ENCODE measurements at places on chromosomes 5 and 9.

GRCh38 chr9:133149130-133150015, 14.3 kb downstream of the GBGT1 start:
- DNase-seq: peak; percentile 72

GRCh38 chr5:16534280-16534679, 68.7 kb upstream of the ZNF622 start:
- DNase-seq: no peak

GRCh38 chr5:111892949-111893348, 136.0 kb upstream of the NREP start:
- DNase-seq: no peak

DNA sequence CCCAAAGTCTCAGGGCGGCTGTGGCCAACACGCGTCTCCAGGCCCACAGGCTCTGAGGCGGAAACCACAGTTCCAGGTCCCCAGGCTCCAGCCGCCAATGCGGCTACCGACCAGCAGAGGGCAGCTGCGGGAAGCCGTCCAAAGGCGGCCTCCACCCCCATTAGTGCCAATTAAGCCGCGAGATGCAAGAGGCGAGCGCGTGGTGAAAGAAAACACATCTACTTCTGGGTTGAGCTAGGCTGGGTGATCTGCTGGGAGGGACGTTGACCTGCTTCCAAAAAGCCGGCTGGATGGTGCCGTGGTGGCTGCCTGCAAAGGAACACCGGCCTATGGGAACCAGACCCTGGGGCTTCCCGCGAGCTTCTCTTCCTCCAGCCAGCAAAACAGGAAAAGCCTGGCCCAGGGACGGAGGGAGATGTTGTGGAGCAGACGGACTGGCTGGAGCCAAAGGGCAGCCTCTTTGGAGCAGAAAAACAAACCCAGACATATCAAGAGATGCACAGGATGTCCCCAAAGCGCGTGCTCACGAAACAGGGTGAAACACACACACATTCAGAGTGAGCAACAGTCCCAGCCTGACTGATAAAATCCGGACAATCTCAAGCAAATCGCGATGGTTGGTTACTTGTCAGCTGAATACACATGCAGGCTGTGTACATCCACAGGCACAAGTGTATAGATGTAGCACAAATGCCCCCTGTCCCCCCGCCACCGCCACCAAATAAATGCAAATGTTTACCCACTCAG, 187.1 kb upstream of the BRINP1 start:
- no peak for DNase-seq

DNA sequence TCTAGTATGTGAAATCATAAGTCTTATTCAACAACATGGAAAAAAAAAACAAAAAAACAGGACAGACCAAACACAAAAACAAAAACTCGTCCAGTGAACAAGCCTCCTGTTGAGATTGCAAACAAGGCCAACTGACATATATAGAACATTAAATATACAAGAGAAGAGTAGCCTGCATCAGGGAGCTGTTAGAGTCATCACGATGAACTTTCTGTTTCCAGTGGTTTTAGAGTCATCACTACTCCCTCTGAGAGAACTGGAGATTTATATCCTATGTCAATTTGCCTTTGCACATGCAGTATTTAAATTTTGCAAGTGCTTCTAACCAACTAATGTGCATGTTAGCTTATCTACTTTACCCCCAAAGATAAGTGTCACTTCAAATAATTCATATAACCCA, 9.9 kb downstream of the SNCAIP start:
- DNase-seq: no peak

DNA sequence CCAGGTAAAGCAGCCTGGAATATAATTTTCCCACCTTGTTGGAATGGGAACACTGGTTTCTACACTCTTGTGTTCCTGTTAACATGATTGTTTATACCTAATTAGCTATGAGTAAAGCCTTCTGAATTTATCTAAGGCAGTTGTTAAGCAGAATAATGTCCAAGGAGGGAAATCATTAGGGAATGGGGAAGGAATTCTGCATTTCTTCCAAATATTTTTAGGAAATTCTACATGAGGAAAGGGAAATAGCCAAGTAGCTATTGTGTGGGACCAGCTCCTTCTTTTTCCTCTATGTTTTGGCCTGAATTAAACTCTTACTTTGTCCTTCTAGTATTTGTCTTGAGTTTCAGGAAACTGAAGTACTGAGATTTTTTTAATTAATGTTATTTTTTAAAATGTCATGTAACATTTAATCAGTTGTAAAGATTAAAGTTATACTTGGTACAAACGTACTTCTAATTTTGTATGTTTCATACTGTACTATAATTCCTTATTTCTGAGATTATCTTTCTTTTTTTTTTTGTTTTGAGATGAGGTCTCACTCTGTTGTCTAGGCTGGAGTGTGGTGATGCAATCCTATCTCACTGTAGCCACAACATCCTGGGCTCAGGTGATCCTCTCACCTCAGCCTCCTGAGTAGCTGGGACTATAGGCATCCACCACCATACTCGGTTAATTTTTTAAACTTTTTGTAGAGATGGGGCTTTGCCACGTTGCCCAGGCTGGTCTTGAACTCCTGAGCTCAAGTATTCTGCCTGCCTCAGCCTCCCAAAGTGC, 28.5 kb downstream of the ANKDD1B start:
- DNase-seq: no peak

DNA sequence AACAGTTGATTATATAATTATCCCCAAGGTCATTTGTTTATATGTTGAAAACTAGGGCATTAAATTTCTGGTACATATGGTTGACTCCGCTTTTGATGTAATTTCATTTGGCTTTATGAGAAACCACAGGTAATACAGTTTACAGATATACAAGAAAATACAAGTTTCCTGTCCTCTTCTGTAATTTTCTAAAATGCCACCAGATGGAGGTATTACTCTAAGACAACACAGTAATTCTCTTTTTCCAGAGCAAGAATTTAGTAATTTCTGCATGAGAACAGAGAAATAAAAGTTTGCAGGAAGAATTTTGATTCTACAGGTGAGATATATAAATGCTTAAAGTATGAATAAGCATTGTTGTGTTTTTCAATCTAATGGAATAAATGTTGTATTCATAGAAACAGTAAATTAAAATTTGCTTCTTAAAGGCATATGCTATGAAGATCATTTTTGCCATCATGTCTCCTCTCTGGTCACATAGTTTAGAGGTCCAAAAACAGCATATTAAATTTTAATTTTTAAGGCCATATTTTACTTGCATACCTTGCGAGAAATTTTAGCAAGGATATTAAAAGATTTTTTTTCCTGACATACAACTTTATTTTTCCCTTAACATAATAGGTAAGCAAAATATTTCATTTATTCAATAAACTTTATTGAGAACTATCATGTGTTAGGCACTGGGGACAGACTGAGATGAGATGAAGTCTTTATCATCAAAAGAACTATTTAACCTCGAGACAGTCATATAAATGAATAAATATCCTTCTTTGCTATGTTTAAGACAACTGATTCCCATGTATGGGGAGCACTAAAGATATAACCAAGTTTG, 22.7 kb downstream of the CHD1 start:
- DNase-seq: no peak

GRCh38 chr5:137822158-137822764, 45.4 kb upstream of the MYOT start:
- no peak for DNase-seq

DNA sequence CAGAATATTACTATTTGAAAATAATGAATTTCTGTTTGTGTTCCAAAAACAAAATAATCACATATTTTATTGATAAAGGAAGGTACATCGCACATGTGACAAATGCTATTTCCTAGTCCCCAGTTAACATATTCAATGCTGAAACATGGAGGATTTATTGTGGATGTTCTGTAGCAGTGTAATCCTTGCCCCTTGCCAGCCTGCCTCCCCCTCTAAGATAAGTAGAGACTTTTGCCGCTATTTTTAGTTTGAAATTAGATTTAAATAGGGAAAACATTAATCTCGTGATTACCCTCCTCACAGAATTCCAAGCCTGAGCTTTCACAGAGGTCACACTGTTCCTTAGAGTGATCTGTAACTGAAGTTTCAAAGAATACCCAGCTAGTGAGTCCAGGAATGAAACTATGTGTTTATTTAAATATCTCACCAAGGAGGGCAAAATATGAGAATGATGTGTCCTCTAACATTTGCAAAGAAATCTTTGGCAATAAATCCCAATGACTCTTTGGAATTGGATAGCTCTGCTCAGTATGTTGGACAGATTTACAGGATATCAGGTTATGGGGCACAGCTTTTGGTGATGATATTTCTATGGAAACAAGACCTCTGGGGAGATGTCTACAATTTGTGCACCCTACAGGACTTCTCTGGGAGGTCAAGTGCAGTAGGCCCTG, 17.3 kb downstream of the CTXN3 start:
- DNase-seq: no peak

- no peak for DNase-seq
These were observed 296.7 kb downstream of the HINT1 start for GRCh38 chr5:130868186-130868840.

GRCh38 chr9:124441291-124441690, 9.0 kb upstream of the ADGRD2 start:
- no peak for DNase-seq

DNA sequence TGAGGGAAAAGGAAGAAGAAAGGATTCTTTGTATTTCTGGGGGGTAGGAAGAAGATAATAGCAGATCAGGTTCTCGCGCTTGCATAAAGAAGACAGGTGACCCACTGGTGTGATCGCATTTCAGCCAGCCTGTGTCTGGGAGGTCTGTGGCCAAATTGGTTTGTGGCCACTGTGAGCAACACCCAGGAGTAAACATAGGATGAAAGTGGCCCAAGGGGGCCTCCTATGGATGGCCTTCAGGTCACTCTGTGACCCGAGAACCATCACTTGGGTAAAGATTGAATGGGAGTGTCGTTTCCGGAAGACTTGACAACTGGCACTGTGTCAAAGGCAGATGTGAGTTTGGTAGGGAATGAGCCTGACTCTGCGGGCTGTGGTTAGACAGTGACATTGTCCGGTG, 34.2 kb downstream of the RAI14 start:
- DNase-seq: no peak

- DNase-seq: no peak
These were observed 70.2 kb upstream of the PLEKHG4B start for GRCh38 chr5:21654-22233.

GRCh38 chr9:135886147-135886981, 21.0 kb downstream of the CAMSAP1 start:
- no peak for DNase-seq

DNA sequence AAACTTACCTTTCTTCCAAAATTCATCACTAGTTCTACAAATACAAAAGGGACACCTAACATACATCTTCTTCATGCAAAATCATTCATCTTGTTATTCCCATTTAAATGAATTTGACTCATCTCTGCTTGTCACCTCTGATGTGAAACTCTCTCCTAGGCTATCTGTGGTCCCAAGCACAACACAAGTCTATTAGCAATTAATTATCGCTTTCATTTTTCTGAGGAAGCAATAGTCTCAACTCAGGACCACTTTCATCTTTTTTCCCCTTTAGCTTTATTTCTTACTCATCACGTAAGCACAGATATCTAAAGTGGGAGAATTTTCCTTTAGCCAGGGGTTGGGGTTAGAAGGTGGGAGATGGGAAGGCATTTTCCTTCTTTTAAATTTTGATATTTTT, 131.9 kb downstream of the ST8SIA4 start:
- no peak for DNase-seq

- DNase-seq: no peak
These were observed 732 bp upstream of the MCIDAS start for GRCh38 chr5:55227664-55228430.

DNA sequence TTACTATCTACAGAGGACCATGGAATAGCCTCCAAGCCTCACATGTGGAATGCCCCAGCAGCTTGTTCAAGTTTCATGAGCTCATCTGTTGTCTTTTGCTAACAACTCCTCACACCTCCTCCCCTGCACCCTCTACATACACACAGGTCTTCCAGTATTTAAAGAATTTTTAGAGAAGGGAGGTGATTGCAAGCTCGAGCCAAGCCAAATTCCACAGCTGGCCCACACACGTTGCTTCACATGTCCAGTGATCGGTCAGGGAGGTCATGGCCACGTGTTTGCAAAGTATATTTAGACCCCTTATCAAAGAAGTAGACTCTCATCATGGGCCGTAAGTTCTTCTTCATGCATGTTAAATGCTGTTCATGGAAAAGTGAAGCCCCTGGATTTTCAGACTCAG, 281.7 kb downstream of the OSTF1 start:
- DNase-seq: no peak

DNA sequence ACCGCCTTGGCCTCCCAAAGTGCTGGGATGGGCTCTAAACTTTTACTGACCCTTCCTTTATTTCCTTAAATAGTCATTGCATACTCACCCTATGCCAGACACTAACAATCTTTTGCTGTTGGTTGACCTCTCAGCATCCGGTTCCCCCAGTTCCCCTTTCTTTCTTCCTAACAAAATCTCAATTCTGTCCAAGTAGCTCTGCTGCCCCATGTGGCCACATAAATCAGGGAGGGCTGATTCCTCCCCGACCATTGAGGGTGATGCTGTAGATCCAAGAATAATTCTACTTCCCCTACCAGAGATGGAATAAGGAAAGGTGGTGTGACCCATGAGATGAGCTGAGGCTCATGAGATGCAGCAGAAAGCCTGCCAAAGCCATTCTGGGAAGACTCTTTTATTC, 315.3 kb upstream of the MSX2 start:
- DNase-seq: no peak

- DNase-seq: no peak
These were observed 229.9 kb downstream of the EBF1 start for GRCh38 chr5:158869854-158870253.

- DNase-seq: no peak
These were observed 148.6 kb downstream of the CDH9 start for GRCh38 chr5:26889815-26890214.

- DNase-seq: no peak
These were observed at the start of gene ADGRV1 for GRCh38 chr5:90558344-90559192. TSS of gene ADGRV1 (plus strand) at chr5:90558797. CDS start at chr5:90558896, 99 bp downstream.

DNA sequence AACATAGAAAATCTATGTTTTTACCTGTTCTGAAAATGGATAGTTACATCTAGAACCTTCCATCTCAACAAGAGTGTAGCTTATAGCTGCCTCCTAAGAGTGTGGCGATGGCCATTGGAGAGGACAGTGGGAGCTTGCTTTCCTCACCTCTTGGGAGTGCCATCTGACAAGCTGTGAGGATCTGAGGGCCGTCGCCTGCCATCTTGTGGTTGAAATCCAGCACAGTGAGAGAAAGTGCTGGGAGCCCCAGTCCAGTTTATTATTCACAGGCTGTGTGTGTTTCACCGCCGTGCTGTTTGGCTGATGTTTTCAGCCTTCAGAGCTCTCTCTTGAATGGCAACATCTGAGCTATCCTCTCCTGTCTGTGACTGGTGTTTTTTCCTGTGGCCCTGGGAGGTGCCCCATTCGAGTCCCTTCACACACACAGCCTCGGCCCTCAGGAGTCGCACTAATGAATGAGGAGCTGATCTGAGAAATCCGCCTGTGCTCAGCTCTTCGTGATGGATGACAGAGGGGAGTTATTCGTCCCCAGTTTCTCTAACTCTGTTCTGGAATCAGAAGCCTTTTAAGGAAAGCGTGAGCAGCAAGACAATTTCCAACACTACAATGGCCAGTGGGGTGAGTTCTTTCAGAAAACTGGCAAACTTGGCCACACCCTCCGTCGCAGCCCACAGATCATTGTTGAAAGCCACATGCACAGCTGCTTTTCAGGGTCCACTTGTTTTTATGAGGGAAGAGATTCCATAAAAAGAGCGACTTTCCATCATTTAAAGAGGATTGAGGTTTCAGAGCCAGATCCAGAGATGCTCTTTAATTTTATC, 170.3 kb downstream of the PDZD2 start:
- no peak for DNase-seq

Measured in stimulated activated CD4-positive, alpha-beta T cell treated with anti-CD3 and anti-CD28 coated beads, Interleukin-15, amount 100 ng/mL, for 1 hour (primary cell).